ENCODE measurements at places on chromosomes 16 and 17.

DNA sequence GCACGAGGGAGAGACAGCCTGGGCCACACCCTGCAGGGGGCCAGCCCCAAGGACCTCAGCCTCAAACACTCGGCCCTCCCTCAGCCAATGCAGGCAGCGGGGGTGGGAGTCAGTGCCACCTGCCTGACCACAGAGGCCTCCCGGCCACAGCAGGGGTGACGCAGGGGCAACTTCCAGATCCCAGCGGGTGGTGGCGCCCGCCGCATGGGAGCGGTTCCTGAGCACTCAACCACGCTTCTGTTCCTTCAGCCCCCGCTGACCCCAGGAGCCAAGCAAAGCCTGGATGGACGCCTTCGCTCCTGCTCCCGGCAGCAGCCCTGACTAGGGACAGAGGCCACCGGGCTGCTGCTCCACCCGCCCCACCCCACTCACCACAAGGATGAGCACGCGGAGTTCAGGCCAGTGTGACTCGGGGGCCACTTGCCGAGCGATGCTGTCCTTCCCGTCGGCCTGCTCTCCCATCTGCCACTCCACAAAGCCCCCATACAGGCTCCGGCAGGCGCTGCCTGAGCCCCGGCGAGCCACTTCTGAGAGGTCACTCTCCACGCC is 5.0 kb upstream of the CYBA start:
- no peak for DNase-seq

DNA sequence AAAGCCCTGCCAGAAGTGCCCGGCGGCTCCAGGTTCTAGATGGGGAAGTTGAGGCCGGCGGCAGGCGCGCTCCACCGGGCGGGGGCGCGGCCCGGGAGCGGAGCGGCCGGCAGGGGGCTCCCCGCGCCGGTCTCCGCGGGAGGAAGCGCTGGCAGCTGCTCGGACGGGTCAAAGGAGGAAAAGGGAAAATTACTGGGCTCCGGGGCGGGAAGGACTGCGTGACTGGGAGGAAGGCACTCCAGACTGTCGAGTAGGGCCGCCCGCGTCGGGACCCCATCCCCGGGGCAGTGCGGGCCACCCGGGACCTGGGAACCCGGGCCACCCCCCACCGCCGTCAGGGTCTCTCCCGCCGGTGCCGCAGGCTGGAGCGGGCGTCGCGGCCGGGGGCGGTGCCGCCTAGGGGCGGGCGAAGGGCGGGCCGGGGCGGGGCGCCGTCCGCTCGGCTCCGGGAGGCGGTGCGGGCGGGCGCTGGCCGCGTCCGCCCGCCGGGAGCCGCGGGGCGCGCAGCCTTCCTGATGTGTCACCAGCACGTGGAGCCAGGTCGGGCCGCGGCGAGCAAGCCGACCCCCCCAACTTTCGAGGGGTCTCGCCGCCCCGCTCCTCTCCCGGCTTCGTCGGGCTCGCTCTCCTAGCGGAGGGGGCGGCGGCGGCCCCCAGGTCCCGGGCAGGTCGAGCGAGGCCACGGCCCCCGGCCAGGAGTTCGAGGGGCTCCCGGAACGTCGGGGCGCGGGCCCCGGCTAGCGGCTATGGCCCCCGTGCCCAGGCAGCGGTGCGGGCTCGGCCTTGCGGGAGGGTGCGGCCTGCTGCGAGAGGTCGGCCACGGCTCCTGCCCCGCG is 167.5 kb downstream of the RAB11FIP4 start:
- no peak for DNase-seq

DNA sequence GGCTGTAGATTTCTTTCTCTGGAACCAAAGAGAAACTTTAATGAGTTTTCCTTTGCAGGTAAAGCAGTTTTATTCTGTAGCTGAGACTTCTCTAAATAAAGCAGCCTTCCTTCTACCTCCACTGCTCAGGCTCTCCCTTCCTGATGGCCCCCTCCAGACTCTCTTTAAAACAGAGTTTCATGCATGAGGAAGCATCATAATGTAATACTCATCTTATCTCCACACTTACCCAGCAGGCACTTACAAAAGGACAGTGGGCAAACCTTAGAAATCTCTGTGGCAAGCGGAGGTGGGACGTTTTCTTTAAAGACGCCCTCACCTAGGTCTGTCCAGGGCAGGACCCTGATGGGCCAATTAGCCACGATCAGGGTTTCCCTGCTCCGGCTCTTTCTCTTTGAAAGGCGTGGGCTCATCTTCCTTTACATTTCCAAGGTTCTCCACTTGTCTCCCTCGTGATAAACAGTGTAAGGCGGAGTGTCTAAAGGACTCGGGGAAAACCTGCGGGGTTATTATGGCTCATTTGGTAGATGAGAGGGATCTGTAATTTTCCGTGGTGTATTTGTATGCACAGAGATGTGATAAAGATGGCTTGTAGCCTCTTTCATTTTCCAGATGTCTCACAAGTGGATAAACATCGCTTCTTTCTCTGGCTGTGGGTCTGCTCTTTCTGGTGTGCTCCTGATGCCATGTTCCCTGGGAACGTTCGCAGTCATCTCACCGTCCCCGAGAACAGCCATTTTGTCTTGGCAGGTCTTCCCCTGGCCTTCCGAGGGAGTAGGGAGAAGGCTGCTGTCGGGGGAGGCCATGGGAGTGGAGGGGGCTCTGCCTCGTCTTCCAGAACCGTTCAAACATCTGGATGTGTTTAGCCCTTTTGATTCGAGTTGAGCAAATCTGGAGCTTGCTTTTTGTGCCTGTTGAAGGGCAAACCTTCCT is 239.0 kb downstream of the CCDC182 start:
- no peak for DNase-seq

- DNase-seq = no peak
These were observed 139.7 kb upstream of the PLCG2 start for GRCh38 chr16:81639348-81639747.

- no peak for DNase-seq
These were observed 118.1 kb downstream of the FTO start for GRCh38 chr16:53821957-53822625.

DNA sequence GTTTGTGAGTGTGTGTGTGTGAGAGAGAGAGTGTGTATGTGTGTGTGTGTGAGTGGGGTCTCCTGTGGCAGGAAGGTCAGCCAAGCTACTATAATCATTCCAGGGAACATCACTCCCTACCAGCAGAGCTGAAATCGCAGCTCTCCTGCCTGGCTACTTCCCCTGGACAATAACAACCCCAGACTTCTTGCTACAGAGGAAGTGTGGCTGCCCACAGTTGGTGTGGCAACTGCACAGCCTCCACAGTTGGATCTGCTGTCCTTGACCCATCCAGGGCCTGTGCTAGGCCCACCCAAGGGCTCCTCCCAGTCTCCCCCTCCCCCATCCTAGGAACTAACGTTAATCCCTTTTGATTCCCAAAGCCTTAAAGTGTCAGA is 1.5 kb downstream of the SLC13A5 start:
- no peak for DNase-seq

- no peak for DNase-seq
These were observed 54.2 kb downstream of the LDHD start for GRCh38 chr16:75062135-75062975.

- no peak for DNase-seq
These were observed 1.5 kb upstream of the WFIKKN1 start for GRCh38 chr16:629185-629832.

GRCh38 chr17:20189302-20189701 is 180.1 kb downstream of the SPECC1 start:
- no peak for DNase-seq
